ENCODE measurements at places on chromosomes 7 and 10. TPM values are rescaled to one million over a fixed set of nuclear protein-coding genes. Genes with fewer than 3 reads are reported as not detected.

DNA sequence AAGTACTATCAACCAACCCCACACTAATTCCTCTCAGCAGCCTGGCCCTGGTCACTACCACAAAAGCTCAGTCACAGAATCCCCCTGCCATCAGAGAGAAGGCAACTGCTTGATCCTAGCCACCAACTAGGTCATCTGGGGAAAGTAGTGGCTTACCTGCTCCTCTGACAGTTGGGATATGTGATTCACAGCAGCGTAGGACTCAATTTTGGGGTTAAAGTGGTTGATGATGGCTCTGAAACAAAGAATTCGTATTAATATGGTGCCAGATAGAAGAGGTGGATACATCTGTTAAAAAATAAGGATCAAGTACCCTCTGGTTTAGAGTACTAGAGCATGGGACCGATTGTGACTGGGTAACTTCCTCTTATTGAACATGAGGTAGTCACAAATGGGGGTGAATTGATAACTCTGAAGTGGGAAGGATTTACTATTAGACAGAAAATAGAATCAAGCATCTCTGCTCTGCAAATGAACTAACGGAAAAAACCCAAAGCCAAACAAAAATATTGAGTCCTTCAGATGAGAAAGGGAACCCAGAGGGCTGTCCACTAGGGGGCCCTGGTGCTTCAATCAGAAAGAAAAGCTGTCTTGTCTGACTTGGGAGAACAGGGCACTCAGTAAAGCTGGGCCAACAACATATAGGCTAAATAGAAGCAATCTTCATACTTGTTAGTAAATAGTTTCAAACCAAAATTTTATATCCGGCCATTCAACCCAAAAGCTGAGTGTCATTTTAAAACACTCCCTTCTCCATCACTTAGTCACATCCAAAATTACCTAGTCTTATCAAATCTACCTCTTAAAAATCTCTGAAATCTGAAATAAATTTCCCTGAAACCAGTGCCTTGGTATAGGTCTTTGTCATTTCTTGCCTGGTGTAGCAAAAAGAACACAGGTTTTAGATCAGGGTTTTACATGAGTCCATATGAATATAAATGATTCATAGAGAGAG, 45.9 kb upstream of the KCNIP2 start:
- peak; percentile 38 for DNase-seq

- no peak for DNase-seq
Measured at GRCh38 chr7:27111751-27112277, 9.3 kb upstream of the HOXA2 start.

DNA sequence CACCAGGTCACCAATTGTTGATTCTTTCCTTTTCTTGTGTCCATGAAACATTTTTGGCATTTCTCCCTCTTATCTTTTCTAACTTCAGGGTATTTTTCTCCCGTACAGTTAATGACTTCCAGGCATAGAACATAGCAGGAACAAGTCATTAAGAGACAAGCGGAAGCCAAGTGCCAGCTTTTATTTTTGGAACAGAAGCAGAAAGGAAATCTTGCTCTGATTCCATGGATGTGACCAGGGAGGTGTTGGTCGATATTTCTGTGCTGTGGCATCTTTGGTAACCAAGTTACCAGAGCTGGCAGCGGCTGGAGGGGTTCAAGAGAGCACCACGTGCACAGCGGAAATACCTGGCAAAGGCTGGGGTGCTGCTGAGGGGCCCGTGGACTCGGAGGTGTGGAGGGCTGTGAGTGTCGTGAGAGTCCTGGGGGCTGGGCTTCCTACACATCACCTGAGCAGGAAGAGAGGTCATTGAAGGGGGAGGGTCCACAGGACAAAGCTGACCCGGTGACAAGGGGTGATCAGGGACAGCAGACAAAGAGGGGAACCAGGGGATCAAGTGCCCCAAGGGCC, 1.8 kb downstream of the LLCFC1 start:
- no peak for DNase-seq

DNA sequence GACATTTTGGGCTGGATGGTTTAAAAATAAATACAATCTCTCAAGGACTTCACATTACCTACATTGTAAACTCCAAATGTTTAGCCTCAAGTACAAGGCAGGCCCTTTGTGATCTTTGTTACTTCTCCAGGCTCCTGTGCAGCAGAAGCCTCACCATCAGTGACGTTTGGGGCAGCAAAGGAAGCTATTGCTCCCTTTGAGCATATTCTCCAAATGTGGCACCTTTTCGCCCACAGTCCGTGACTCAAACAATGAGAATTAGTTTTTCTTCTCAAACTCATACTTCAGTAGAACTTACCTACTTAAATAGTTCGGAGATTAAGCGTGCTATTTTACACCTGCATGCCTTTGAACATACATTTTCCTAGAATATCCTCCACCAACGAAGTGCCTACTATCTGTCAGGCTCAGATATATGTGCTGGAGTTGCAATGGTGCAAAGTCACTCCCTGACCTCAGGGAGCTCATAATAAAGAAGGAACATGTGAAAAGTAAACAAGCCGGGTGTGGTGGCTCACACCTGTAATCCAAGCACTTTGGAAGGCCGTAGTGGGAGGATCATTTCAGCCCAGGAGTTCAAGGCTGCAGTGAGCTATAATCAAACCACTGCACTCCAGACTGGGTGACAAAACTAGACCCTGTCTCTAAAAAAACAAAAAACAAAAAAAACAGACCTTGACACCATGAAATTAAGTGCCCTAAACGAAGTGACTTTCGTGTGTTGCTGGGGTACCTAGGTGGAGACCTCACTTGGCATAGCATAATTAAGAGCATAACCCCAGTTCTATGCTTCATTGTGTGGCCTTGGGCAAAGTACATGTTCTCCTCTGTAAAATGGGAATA, 1.2 kb upstream of the ABCF2 start:
- no peak for DNase-seq

DNA sequence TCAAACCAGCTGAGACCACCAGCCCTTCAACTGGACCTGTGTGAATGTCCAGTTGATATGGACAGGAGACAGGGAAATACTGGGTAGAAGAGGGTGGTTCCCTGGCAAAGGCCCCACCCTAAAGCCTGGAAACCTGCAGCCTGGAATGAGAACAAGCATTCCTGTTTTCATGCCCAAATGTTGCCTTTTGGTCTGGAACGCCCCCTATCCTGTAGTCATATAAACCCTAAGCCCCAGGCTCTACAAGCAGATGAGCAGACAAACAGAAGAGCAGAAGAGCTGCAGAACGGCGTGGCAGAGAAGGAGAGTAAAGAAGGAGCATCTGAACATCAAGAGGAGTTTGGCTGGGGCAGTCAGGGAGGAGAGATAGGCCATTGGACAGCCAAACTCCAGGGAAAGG, 38.4 kb downstream of the SYPL1 start:
- DNase-seq, result no peak

GRCh38 chr7:69827558-69827957, 229.3 kb downstream of the AUTS2 start:
- no peak for DNase-seq

The SLC26A3 gene
- 0.30 TPM for polyA plus RNA-seq

DNA sequence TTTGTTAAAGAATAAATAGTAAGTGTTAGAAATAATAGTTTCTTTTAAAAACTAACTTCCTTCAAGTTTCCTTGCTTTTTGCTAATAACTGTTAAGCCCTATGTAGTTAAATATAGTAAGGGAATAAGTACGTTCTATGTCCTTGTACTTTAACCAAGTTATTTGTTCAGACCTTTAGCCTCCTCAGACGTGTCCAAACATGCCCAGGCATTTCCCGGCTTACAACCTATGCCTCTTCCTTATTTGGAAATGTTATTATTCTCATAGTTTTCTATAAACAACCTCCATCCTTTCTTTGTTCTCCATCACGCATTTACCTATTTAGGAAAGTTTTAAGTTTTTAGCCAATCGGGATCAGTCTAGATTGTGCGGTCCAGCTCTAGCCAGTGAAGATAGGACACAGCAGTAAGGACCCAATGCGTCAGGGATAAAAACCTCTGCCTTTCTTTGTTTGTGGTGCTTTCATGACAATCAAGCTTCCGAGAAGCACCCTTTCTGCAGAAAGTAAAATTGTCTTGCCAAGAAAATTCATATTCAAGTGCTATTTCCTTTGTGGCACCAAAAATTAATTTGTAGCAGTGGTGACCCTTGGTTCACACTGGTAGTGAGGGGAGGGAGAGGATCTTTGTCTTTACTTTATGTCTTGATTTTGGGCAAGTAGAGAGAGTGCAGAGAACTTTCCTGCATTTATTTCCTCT, 851.3 kb upstream of the POM121L12 start:
- no peak for DNase-seq

GRCh38 chr7:101589976-101590662, 39.0 kb downstream of the MYL10 start:
- DNase-seq, result no peak

- DNase-seq, result no peak
Measured at GRCh38 chr7:115952832-115953231, 77.7 kb downstream of the TFEC start.

The ITPRID1 gene
- not detected for polyA plus RNA-seq

DNA sequence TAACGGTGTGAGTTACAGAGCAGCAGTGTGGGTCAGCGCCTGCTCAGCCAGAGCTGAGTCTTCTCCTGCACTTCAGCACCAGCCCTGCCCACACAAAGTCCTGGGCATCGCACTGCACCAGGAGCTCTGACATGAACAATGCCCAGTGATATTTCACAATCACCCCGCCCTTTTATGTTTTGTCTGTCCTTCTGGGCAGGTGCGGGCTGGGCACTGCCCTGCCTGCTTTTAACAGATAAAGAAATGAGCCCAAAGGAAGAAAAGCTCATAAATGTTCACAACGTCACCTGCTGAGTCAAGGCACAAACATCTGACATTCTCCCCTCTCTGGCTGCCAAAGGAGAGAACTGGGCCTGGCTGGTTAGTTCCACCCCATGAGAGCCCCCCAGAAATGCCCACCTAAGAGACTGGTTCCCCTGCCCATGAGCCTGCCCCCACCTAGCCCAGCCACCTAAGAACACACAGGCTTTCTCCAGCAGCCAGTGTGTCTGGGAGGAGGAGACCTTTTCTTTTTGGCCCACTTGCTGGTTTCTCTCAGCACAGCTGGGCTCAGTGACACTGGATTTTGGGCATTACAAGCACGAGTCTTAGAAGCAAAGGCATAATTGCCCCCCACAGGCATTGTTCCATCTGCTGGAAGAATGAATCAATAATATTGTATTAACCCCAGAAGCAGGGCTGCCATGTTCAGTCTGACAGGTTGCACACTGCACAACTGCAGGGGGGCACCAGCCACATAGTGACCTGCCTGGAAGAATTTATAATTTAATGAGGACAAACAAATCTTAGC, 22.3 kb downstream of the CALML3 start:
- DNase-seq, result no peak

DNA sequence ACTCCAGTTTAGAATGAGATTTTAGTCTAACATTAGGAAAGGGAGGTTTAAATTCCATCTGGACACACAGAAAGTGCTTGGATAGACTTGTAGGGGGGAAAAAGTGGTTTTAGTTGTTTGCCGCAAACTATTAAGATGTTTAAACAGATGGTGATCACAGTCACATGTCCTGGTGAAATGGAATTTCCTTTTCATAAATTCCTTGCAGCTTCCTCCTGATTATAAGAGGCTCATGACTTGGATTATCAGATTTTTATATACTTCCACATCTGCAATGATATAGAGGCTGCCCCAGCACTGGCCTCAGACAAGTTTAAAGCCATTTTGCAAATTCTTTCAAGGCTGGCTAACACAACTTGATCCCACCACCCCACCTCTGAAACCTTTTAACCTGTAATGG, 106.4 kb upstream of the ARMC3 start:
- DNase-seq, result no peak

The DIP2C gene
- 19.6 TPM for polyA plus RNA-seq

DNA sequence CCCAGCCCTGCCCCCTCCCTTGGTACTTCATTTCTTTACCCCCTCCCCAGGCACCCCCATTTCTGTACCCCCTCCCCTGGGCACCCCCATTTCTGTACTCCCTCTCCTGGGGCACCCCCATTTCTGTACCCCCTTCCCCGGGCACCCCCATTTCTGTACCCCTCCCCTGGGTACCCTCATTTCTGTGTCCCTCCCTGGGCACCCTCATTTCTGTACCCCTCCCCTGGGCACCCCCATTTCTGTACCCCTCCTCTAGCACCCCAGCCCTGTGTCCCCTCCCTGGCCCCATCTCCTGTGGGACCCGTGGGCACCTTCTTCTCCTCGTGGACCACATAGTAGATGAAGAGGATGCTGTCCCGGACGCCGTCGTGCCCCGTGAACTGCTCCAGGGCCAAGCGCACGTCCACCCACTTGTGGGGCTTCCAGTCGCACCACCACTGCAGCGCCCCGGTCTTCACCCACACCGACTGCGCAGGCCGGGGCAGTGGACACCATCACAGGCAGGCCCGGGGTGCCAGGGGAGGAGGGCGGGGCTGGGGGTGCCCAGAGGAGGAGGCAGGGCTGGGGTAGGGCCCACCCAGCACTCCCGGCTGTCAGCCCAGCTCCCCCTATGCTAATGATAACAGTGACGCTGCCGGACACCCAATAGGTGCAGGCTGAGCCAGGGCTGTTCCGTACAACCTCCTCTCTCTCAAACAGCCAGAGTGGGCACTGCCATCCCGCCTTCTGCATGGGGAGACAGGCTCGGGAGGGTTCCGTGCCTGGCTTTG, 20.4 kb downstream of the TECPR1 start:
- no peak for DNase-seq

DNA sequence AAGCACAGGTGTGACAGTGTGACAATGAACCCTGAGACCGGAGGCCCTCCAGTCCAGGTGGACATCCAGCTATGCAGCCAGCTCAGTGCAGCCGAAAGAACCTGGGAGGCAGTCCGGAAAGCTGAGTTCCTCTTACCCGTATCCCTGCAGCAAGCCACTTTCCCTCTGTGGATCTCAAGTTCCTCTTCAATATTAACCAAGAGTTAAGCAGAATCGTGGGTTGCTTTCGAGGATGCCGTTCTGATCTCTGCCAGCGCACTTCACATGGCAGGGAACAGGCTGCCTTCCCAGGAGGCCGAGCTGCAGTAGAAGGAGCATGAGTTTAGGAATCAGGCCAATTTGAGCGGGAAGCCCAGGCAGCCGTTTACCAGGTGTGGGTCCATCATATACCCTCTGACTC, 591.6 kb downstream of the SDK1 start:
- no peak for DNase-seq

GRCh38 chr10:102421757-102422512, 1.3 kb downstream of the FBXL15 start:
- no peak for DNase-seq

- DNase-seq, result no peak
Measured at GRCh38 chr10:104028146-104028545, 57.5 kb downstream of the COL17A1 start.

Measured in right renal pelvis (tissue), 4 donors.